B cell (primary cell): ENCODE measurements at places on chromosomes 13 and 19. TPM values are rescaled to one million over a fixed set of nuclear protein-coding genes. Genes with fewer than 3 reads are reported as not detected.

DNA sequence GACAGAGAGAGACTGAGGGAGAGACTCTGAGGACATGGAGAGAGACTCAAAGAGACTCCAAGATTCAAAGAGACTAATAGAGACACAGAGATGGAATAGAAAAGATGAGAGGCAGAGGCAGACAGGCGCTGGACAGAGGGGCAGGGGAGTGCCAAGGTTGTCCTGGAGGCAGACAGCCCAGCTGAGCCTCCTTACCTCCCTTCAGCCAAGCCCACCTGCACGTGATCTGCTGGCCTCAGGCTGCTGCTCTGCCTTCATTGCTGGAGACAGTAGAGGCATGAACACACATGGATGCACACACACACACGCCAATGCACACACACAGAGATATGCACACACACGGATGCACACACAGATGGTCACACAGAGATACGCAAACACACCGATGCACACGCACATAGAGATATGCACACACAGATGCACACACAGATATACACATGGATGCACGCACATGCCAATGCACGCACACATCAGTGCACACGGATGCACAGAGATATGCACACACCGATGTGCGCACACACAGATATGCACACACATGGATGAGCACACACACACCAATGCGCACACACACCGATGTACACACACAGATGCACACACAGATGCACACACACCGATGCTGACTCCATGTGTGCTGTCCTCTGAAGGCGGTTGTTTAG, 3.3 kb upstream of the F10 start:
- no peak for DNase-seq
- no peak overlapping the region for H3K4me3 ChIP-seq
- H3K4me1 ChIP-seq = no peaks in the 10 kb centered on the region
- H3K27me3 ChIP-seq = no peaks in the 10 kb centered on the region
- H3K36me3 ChIP-seq = no peaks in the 10 kb centered on the region

HNRNPM gene
- total RNA-seq = 207 and 221 TPM in 2 replicates

NFIX gene
- total RNA-seq = 4.8 and 5.6 TPM in 2 replicates

TEAD2 gene
- 12.0 and 13.4 TPM in 2 replicates for total RNA-seq

GRCh38 chr13:112330479-112331381, 45.4 kb upstream of the SPACA7 start:
- DNase-seq = no peak
- H3K4me1 ChIP-seq = no peaks in the 10 kb centered on the region
- H3K27me3 ChIP-seq = no peaks in the 10 kb centered on the region
- no peak overlapping the region for H3K27ac ChIP-seq
- H3K4me3 ChIP-seq = no peak overlapping the region
- H3K36me3 ChIP-seq = no peaks in the 10 kb centered on the region

DNA sequence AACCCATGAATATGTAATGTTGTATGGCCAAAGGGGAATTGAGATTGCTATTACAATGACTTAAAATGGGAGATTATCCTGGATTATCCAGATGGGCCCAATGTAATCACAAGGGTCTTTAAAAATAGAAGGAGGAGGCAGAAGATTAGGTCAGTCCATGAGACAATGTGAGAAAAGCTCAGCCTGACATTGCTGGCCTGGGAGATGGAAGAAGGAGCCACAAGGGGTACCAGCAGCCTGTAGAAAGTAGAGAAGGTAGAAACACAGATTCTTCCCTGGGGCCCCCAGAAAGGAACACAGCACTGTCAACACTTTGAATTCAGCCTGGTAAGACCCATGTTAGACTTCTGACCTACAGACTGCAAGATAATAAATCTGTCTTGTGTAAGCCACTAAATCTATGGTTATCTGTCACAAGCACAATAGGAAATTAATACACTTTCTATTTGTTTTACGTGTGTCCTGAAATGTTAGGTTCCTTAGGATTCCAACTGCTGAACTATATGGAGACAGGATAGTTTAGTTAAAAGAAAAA, 132.9 kb upstream of the SERP2 start:
- no peaks in the 10 kb centered on the region for H3K27me3 ChIP-seq
- DNase-seq = no peak
- H3K36me3 ChIP-seq = no peaks in the 10 kb centered on the region
- H3K4me1 ChIP-seq = peaks cover 5% of the 10 kb centered on the region
- H3K4me3 ChIP-seq = no peak overlapping the region

DNA sequence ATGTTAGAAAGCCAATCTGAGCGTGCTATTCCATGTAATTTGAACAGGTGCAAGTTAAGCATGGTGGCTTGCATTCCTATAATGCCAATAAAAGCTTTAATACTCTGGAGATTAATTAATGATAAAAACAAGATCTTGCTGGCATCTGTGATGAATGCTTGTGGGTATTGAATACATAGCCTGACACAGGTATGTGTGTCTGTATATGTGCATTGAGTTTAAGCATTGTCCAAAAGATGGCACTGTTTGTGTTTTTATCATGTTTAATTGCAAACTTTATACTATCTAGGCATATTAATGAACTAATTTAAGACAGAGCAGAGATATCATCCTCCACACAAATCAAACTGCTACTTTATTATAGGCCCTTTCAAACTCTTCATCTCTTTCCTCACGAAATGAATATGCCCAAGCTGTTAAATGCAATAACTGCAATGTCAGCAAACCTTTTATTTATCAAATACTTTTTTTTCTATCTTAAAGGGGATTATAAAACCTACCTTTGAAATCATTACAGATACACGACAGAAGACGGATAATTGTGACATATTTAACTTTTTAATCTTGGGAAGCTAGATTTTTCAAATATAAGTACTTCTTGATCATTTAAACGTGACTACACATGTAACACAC, 86.5 kb downstream of the TNFSF11 start:
- no peak overlapping the region for H3K4me3 ChIP-seq
- no peaks in the 10 kb centered on the region for H3K27me3 ChIP-seq
- DNase-seq = no peak
- H3K36me3 ChIP-seq = no peaks in the 10 kb centered on the region

ETHE1 gene
- 16.0 and 22.3 TPM in 2 replicates for total RNA-seq

- H3K27me3 ChIP-seq = no peaks in the 10 kb centered on the region
- no peak overlapping the region for H3K4me3 ChIP-seq
- no peaks in the 10 kb centered on the region for H3K36me3 ChIP-seq
- H3K27ac ChIP-seq = no peak overlapping the region
- no peak for DNase-seq
- H3K4me1 ChIP-seq = no peaks in the 10 kb centered on the region
These were observed 311.3 kb downstream of the LMO7 start for GRCh38 chr13:75947448-75947847.

GRCh38 chr13:37392389-37392788, 206.2 kb downstream of the POSTN start:
- H3K36me3 ChIP-seq = no peaks in the 10 kb centered on the region
- no peaks in the 10 kb centered on the region for H3K4me1 ChIP-seq
- no peaks in the 10 kb centered on the region for H3K27me3 ChIP-seq
- no peak for DNase-seq
- H3K4me3 ChIP-seq = no peak overlapping the region
- H3K27ac ChIP-seq = no peak overlapping the region

SPACA7 gene
- total RNA-seq = not detected in 2 replicates

DNA sequence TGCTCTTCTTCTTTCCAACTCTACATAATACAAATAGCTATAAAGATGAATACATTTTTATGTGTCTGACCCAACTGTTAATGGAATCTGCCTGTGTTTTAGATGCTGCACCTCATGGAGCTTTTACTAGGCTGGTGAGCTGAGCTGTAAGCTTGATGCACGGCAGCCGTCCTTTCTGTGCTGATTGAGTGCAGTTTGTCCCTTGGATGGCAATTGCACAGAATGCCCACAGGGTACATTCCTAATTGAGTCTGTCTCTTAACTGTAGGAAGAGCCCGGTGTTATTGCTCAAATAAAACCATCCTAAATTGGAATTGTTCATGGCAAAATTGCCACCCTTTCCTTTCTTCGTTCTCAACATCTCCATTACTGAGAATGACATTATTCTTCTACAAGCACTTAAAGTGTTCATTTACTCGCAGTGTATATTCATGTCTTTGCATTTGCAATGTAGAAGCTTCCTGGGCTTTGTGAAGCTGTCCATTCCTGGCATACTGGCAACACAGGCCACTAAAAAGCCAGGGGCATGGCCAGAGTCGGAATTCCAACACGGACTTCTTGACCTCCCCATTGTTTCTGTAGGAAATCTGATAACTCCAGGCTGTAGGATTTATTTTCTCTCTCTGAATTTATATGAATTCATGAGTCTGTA, 85.8 kb downstream of the SLC10A2 start:
- H3K4me1 ChIP-seq = no peaks in the 10 kb centered on the region
- no peak overlapping the region for H3K4me3 ChIP-seq
- H3K27ac ChIP-seq = no peak overlapping the region
- DNase-seq = no peak
- no peaks in the 10 kb centered on the region for H3K27me3 ChIP-seq

DNA sequence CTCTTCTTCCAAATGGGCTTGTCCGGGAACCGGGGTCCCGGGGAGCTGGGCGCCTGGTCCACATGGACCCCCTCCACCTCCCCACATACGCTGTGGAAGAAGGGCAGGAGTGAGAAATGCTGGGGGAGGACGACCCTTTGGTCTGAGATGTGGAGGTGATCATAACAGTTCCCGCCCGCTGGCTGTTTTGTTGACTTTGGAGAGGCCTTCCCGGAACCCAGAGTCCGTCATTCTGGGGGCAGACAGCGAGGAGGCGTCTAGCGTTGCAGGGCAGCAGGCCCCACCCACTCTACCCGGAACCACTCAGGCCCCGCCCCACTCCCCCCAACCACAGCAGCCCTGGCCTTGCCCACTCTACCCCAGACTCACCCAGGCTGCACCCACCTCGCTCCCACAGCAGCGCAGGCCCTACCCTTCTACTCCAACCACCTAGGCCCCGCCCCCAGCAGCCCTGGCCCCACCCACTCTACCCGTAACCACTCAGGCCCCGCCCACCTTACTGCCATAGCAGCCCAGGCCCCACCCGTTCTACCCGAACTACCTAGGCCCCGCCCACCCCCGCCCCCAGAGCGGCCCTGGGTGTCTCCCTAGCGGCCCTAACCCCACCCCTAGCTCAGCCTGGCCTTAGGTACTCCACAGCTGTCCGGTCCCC, 7.1 kb downstream of the GPR108 start:
- peaks cover 10% of the 10 kb centered on the region for H3K36me3 ChIP-seq
- no peaks in the 10 kb centered on the region for H3K27me3 ChIP-seq
- H3K4me1 ChIP-seq = peaks cover 13% of the 10 kb centered on the region
- DNase-seq = no peak
- H3K27ac ChIP-seq = no peak overlapping the region
- no peak overlapping the region for H3K4me3 ChIP-seq

CLDND2 gene
- 0.87 and 1.9 TPM in 2 replicates for total RNA-seq

DNA sequence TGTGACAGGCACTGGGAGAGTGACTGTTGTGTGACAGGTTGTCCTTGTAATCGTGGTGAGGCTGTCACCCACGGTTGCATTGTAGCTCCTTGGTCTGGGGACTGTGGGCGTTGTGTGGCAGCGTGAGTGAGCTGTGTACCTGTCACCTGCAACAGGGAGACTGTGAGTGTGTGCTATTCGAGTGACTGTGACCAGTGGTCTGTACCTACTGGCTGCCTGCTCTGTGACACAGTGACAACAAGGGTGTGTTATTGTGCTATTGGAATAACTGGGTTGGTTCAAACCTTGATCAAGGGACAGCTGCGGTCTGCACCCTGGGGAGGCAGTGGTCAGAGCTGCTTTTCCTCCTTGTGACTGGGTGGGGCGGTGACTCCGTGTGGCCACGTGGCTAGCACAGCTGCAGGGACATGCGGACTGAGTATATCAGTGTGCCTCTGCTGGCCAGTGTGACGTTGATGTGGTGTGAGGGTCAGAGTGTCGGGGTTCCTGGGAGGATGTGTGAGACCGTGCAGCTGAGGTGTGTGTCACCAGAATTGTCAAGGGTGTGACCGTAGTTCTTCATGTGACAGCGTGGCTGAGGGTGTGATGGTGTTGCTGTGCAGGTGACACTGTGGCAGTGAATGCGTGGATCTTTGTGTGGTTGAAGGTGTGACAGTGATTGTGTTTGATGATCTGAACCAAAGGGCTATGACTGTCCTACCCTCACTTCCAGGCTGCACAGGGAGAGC, 10.1 kb upstream of the NFIX start:
- H3K36me3 ChIP-seq = no peaks in the 10 kb centered on the region
- H3K27ac ChIP-seq = no peak overlapping the region
- peak; percentile 70 for DNase-seq
- H3K4me3 ChIP-seq = no peak overlapping the region
- H3K4me1 ChIP-seq = peaks cover 37% of the 10 kb centered on the region

GRCh38 chr19:34713262-34713637, 20.8 kb upstream of the ZNF181 start:
- DNase-seq = no peak
- no peak overlapping the region for H3K27ac ChIP-seq
- H3K36me3 ChIP-seq = no peaks in the 10 kb centered on the region
- peaks cover 3% of the 10 kb centered on the region for H3K27me3 ChIP-seq

TLE2 gene
- total RNA-seq = 5.3 and 5.7 TPM in 2 replicates

DNA sequence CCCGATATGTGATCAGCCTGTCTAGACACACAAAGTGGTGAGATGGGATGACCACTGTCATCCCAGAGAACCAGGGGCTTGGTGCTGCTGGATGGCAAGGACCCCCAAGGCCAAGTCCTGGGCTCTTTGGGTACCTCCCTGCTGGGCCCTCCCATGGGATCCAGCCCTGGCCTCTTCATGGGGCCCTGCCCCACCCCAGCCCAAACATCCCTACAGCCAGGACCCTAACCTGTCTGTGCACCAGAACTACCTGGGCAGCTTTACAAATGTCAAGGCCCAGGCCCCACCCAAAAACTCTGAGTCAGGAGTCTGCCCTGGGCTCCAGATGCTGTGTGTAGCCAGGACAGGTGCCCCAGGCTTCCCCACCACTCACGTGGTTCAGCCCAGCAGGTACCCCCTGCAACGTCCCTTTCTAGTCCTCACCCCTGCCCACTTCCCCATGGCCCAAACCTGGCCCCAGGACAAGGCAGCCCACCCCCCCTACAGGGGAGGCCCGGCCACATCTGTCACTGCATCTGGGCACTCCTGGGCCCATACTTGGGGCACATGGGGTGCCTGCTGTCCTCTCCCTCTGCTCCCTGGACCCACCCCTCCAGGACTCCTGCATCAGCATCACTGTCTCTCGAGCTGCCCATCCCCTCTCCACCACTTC, 233.5 kb downstream of the TUBA3C start:
- H3K36me3 ChIP-seq = no peaks in the 10 kb centered on the region
- H3K4me3 ChIP-seq = no peak overlapping the region
- DNase-seq = no peak
- no peak overlapping the region for H3K27ac ChIP-seq

- no peaks in the 10 kb centered on the region for H3K36me3 ChIP-seq
- H3K4me3 ChIP-seq = no peak within 1 kb of the TSS
- no peak for DNase-seq
- H3K27me3 ChIP-seq = no peaks in the 10 kb centered on the region
These were observed at the start of gene TUBA3C for GRCh38 chr13:19181621-19182485. TSS of gene TUBA3C (minus strand) at chr13:19181824. CDS start at chr13:19181747, 77 bp downstream.

GRCh38 chr13:94433055-94433961, 46.2 kb downstream of the DCT start:
- no peak overlapping the region for H3K4me3 ChIP-seq
- DNase-seq = peak; percentile 13
- H3K4me1 ChIP-seq = peaks cover 7% of the 10 kb centered on the region
- H3K27ac ChIP-seq = no peak overlapping the region

GARIN5A gene
- 0.34 and 0.58 TPM in 2 replicates for total RNA-seq

GRCh38 chr13:100291624-100292023, 202.7 kb downstream of the PCCA start:
- no peak overlapping the region for H3K4me3 ChIP-seq
- no peak overlapping the region for H3K27ac ChIP-seq
- no peak for DNase-seq
- no peaks in the 10 kb centered on the region for H3K36me3 ChIP-seq
- H3K4me1 ChIP-seq = no peaks in the 10 kb centered on the region

- H3K36me3 ChIP-seq = no peaks in the 10 kb centered on the region
- DNase-seq = no peak
- no peaks in the 10 kb centered on the region for H3K27me3 ChIP-seq
- peaks cover 30% of the 10 kb centered on the region for H3K4me1 ChIP-seq
- no peak overlapping the region for H3K4me3 ChIP-seq
These were observed 214.3 kb downstream of the FOXO1 start for GRCh38 chr13:40452038-40452666.

ABCA7 gene
- 192 and 206 TPM in 2 replicates for total RNA-seq
